Tibial nerve (tissue), 4 donors: ENCODE measurements at places on chromosomes 4 and X. TPM values are rescaled to one million over a fixed set of nuclear protein-coding genes. Genes with fewer than 3 reads are reported as not detected.
A peak's percentile ranks its signal among the peaks of the same experiment; 100 is the strongest.

RGN gene
- not detected for total RNA-seq

PIR gene
- 10.6 TPM for total RNA-seq

ADGRG4 gene
- total RNA-seq = not detected

BANK1 gene
- total RNA-seq = 4.5 TPM

CHST7 gene
- 106 TPM for total RNA-seq

XPNPEP2 gene
- 10.0 TPM for total RNA-seq

GYPB gene
- total RNA-seq = not detected

PABPC1L2B gene
- total RNA-seq = not detected

DNA sequence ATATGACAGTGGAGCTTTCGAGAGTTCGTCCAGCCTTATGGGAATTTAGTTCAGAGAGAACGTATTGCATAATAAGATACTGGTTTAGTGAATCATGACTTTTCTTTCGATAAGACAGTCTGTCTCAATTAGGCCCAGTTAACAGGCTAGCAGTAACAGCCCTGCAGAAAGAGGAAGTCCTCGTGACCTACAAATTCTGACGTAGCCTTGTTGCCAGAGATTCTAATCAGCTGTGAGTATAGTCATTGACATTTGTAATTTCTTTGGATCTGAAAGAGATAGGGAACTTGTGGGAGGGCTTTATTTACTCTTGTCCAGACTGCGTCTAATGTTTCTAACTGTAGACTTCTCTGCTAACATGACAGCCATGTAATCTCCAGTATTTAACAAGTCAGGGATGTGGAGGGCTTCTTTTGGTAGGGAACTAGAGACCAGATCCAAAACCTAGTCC is 15.8 kb downstream of the ART3 start:
- peak; percentile 48 for DNase-seq

- DNase-seq = no peak
Observed at GRCh38 chr4:73066928-73067327, 2.6 kb downstream of the COX18 start.

DNA sequence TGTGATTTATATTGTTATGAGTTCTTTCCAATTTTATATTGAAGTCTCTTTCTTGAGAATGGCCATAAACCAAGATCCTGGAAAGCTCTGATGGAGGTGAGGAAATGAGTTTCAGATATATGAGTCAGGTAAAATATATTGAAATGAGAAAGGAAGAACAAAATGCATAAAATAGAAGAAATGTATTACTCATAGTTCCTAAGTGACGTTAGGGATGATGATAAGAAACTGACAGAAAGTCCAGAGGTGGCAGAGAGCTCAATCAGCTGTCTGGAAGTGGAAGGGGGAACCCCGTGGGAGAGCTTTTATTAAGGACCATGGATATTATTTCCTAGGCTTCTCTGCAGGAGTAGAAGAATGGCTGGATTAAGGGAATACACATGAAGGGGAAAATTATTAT is 24.6 kb downstream of the UGT2B7 start:
- DNase-seq = no peak

- DNase-seq = no peak
Observed at GRCh38 chr4:183636923-183637322, 22.1 kb downstream of the RWDD4 start.

DNA sequence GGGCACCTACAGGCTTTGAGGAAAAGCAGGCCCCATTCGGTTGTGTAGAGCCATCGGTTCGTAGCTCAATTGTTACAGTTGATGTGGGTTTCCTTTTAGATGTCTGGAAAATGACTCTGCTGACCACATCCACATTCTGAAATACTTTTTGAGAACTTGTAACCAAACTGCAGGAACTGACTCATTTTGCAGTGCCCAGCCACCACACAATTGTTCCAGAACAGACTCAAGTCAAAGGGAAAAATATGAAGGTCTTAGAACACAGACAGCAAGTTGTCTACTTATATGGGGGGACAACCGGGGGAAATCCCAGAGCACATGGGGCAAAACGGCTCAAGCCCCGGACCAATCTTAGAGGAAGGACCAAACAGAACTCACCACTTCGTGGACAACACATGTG is 557.6 kb upstream of the DIPK2B start:
- DNase-seq = no peak

- DNase-seq = no peak
Observed at GRCh38 chr4:90357117-90357710, 230.0 kb downstream of the CCSER1 start.

GRCh38 chrX:132592880-132593279 is 104.0 kb upstream of the MBNL3 start:
- peak; percentile 4 for DNase-seq

GRCh38 chrX:39487166-39487968 is 610.4 kb downstream of the BCOR start:
- DNase-seq = no peak

GRCh38 chrX:131277543-131278136 is 11.5 kb downstream of the IGSF1 start:
- DNase-seq = no peak

DNA sequence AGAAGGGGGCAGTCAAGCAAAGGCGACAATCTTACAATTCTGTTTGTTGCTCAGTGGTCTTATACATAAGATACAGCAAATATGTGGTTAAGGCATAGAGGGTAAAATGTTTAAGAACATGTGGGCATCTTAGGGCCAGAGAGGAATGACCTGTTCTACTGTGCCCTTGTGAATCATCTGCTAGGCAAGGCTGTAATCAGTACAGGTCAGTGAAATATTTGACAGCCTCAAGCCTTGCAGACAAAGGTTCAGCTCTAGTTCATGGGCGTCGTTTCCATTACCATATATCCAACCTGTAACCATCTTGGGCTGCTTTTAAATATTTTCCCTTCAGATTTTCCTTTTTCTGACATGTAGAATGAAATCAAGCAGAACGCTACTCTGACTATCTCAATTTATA is 37.3 kb downstream of the AGA start:
- DNase-seq = no peak

DNA sequence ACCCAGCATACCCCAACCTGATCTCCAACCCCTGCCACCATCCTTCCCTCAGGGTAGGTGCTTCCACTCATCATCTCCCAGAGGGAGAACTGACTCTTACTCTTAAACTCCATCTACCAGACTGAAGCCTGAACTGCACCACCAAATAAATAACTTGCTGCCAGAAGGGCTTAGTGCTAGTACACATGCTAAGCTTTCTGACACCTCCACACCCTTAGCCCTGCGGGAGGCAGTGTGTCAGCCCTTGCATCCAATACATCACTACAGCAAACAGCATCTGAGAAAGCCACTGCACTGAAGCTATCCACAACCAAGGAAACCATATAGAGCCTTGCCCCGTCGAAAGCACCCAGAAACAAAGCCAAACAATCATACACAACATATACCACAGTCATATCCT is 68.6 kb upstream of the MCF2 start:
- DNase-seq = no peak

- DNase-seq = no peak
Observed at GRCh38 chr4:103892586-103892985, 172.8 kb upstream of the TACR3 start.

DNA sequence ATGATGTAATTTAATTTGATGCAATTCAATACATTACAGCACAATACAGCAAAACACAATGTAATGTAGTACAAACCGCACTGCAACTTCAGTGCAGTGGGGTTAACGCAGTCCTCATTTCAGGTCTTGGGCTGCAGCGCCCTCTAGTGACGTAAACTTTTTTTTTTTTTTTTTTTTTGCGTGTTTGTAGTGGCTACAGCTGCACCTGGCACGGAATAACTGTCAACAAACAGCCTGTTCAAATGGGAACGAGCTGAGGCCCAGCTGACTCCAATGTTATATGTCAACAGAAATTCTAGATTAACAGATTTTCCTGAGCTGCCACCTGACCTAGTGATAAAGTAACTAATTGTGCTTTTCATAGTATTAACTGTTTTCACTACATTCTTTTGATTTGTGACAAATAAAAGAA is 33.5 kb upstream of the RASSF6 start:
- DNase-seq = peak; percentile 11

DNA sequence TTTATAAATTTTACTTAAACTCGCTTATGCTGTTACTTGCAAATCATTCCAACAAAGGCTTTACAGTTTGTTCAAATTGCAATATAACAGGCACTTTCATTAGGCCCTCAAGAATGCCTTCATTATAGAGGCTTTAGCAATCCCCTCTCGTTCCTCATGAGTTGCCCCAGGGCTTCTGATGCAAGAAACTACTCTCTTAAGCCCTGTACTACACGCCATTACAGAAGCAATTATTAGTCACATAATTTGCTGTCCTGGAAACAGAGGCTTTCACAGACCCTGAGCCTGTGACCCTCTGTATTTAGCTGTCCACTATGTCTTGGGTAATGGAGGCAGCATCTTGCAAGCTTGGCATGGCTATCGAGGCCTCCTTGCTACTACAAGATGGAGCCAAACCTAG is 965.9 kb upstream of the DIAPH2 start:
- DNase-seq = no peak

- DNase-seq = no peak
Observed at GRCh38 chr4:145554691-145555090, 64.5 kb upstream of the MMAA start.

DNA sequence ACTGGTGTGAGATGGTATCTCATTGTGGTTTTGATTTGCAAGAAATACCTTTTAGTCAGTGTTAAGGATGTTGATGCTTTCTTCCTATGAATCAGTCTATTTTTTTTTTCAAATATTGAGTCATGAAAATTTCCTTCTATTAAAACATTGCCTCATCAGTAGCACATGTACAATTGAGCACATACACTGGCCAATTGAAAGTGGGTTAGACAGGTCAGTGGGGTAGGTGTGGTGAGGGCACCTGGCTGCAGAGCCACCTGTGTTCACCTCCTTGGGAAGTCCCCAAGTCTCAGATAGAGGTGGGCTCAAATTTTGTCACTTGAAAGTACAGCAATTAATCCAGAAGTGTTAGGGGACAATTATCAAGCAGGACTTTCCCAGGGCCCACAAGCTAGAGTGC is 243.7 kb downstream of the SPRY1 start:
- DNase-seq = no peak

GRCh38 chr4:33890841-33891240 is 2353.5 kb downstream of the ARAP2 start:
- DNase-seq = no peak

DNA sequence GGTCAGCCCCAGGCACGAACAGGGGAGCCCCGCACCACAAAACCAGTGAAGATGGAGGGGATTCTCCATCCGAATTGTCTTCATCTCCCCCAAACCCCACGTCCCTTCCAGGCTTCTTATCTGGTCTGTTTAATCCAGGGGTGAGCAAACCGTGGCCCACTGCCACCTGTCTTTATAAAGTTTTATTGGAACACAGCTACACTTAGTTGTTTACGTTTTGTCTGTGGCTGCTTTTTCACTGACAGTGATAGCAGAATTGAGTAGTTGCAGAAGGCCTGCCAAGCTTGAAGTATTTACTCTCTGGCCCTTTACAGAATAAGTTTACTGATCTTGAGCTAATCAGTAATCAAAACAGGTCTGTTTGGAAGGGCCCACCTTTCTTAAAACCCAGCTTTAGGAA is 324.0 kb downstream of the ARHGAP10 start:
- no peak for DNase-seq

- DNase-seq = no peak
Observed at GRCh38 chr4:90798948-90799347, 671.8 kb downstream of the CCSER1 start.

DNA sequence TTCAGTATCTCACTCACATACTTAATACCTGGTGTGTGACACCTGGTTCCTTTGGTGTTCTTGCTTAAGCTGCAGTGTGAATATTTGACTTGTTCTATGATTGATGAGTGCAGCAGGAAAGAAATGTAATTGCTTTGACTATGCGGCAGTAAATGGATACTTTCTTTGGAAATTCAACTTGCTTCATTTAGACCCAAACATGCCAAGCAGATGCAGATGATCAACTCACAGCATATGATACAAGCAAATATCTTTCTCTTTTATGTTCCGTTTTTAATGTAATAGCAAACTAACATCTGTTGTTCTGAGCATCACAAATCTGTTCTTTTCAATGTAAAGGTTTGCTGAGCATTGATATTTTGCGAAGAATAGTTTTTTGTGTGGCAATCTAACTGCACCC is 549.5 kb downstream of the C4orf33 start:
- DNase-seq = no peak

DNA sequence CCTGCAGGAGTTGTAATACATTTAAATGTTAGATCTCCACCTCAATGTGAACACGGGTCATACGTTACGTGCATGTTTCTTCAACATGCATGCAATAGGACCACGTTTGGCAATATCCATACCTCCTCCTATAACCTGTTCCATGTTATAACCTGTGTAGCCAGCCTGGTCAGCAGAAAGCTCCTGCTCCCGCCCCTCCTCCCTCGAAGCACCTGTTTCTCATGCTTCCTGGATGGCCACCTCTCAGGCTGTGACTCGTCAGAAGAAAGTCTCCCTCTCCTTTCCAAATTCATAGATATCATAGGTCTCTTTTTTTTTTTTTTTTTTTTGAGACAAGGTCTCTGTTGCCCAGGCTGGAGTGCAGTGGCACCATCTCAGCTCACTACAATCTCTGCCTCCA is 96.5 kb downstream of the HMX1 start:
- no peak for DNase-seq

DNA sequence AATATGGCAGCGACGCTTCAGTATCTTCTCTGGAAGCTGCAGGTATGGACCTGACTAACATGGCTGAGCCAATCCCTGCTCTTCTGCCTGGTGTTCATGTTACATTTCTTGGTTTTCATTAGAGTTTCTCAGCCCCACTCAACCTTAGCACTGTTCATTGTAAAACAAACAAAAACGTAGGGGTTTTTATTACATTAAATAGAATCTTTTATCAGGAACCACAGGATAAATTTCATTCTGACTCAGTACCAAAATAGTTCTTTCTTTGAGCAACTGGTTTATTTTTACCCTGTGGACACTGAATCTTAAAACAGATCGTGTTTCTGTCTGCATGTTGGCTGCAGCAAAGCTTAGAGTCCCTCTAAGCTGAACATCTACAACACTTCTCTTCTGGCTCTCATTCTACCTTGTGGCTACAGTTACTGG is 27.1 kb downstream of the FHIP1A start:
- DNase-seq = no peak

DNA sequence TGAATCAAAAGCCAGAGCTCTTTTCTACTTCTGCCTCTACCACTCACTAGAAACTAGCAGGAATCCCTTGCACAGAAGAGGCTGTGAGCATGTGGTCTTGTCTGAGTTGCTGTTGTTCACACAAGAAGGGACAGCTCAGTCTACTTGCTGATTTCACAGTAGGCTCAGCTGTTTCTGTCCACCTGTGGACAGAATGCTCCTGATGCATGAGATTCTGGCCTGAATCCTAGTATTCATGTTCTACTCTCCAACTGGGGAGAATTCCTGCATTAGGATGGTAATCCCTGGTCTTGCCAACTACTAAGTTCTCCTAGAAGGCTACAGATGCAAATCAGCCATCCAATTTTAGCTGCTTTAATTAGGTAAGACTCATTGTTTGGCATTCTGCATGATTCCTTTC is 112.8 kb downstream of the PPA2 start:
- no peak for DNase-seq

GRCh38 chr4:74734995-74735394 is 59.3 kb downstream of the BTC start:
- no peak for DNase-seq

DNA sequence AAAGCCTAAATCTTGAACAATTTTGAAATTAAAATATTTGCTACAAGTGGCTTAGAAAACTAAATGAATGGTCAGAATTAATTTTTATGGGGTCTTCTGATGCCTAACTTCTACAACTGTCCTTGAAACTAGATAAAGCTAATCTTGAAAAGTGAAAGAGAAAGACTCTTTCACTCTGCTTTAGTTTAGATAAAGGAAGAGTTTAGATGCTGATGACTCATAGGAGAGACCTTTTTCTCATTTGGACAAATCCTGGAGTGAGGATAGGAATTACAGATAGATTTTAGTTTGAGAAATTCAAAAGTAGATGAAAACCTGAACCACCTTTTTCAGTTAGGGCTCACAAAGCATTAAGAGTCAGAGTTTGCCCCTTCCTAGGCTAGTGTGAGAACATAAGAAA is 342.3 kb upstream of the GRID2 start:
- no peak for DNase-seq
